ENCODE measurements at places on chromosomes 1 and 21.

DNA sequence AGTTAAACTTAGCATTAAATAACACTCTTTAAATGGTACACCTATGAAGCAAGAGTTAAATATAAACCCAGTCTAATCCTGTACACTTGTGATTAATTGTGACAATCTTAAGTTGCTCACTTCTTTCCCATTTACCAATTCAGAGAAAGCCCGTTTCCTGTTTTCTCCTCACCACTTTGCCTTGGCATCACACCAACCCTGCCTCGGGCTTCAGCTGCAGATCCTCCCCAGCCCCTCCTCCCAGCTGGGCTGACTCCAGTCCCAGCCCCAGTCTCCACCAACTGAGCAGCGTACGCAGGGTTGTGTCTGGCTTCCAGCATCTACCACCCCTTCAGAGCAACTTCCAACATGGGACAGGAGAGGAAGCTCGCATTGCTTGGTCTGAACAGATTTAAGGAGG lies 4.1 kb downstream of the PYCR2 start:
- DNase-seq: no peak

DNA sequence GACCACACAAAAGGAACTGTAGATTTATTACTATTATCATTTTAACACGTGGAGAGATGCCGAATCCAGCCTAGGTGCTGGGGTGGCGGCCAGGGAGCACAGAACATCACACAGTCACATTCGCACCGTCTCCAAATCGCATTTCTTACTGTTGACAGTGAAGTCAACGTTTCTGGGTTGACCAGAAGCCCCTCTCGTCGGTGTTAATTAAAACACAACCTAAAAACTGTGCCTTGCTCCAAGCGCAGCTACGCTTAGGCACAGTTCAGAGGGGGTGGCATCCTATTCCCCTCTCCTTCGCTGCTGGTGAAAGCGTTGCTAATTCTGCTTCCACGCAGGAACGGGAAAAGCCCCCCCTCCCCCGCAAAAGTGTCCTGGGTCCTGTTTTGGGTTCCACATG lies 4.1 kb downstream of the RIPK4 start:
- DNase-seq: no peak

DNA sequence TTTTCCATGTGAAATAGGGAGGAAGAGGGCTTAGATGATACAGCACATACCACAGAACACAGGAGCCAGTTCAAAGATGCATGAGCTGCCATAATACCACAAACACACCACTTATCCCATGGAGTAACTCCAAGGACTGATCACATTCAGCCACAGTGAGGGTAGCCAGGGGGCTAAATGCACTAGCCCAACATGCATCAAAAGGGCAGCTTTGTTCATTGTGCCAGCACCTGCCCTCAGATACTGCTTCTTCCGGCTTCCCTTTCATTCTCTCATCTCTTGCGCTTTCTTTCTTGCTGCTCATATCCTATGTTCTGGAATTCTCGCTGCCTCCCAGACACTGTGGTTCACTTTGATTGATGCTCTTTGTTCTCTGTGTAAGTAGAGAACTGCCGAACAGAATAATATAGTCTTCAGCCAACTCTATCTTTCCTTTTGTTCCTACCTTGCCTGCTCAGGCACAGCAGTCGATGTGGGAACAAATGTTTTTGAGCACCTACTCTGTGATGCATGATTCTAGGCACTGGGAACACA lies 50.0 kb upstream of the SYT6 start:
- DNase-seq: no peak

DNA sequence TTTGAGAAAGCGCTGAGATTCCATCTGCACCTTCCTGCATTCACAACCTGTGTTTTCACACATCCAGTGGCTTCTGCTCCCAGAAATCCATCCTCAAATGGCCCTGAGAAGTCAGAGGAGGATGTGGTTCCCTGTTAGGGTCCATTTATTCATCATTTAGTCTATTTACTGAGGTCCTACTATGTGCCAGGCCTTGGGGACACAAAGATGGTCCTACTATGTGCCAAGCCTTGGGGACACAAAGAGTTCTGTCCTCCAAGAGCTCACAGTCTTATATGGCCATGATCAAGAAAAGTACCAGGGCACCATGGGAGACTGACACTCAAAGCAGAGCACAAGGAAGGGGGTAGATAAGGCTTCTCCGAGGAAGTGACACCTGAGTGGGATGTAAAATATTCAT lies 147.1 kb upstream of the ATP1B1 start:
- DNase-seq: no peak

GRCh38 chr1:17886838-17887441 lies 131.8 kb downstream of the ACTL8 start:
- DNase-seq: no peak

DNA sequence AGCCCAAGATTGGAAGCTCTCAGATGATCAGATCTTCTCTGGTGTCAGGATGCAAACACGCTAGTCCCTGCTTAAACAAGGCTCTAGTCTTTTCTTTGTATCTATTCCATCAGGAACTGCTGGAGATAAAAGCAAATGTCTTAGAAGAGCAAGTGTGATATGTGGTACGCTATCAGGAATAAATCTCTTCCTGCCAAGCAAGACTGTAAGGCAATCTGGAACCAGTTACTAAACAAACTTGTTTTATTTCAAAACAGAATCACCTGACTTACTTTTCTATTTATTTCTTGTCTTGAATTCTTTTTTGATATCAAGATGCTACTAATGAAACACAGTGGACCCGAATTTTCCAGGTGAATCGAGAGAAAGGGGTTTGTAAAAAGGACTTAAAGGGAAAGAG lies 139.9 kb upstream of the ZNF644 start:
- no peak for DNase-seq

Measured in GM13976 (cell line).